ENCODE measurements at places on chromosomes 7 and 10.

- no peak for DNase-seq
Measured at GRCh38 chr10:49562893-49563292, 24.0 kb upstream of the ERCC6 start.

- DNase-seq: no peak
Measured at GRCh38 chr10:58268454-58268945, 462 bp upstream of the CISD1 start.

DNA sequence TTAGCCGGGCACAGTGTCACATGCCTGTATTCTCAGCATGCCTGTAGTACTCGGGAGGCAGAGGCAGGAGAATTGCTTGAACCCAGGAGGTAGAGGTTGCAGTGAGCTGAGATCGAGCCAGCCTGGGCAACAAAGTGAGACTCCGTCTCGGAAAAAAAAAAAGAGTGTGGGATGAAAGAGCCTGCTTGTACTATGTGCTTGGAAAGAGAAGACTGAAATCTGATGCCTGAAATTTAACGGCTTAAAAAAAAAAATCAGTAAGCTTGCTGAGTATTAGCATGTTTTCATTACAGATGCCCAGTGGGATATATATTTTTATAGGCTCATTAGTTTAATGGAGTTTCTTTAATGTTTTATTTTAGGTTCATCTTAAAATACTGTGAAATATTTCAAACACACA is 4.2 kb downstream of the NT5C2 start:
- no peak for DNase-seq

DNA sequence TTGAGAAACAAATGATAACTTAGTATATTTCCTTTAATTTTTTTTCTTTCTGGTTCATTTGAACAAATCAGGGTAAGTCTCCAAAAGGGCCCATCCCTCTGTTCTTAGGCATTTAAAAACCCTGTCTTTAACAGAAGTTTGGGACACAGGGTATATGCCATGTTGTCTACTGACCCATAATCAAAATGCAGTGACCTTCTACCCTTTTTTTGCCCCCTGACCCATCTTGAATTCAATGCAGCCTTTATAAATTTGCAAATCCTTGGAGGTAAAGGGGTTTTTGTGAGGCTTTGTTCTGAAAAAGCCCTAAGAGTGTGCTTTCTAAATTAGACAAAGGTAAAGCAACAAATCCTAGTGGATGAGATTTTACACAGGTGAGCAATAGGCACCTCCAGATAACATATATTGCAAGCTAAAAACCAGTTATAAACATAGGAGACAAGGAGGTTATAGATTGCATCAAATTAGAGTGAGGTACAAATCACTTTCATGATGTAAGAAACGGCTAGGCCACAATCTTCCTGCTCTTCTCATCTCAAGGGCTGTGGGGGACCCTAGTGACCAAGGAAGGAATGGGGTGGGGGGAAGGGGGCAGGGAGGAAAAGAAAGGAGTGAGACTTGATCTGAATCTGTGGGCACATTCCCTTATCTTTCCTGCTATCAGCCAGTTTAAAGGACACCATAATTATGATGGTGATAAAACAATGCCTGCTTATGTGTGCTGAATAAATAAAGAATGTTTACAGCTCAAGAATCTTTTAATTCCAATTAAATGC is 2.7 kb downstream of the SKIDA1 start:
- DNase-seq: no peak

GRCh38 chr10:49518566-49518965 is 20.4 kb downstream of the ERCC6 start:
- no peak for DNase-seq

DNA sequence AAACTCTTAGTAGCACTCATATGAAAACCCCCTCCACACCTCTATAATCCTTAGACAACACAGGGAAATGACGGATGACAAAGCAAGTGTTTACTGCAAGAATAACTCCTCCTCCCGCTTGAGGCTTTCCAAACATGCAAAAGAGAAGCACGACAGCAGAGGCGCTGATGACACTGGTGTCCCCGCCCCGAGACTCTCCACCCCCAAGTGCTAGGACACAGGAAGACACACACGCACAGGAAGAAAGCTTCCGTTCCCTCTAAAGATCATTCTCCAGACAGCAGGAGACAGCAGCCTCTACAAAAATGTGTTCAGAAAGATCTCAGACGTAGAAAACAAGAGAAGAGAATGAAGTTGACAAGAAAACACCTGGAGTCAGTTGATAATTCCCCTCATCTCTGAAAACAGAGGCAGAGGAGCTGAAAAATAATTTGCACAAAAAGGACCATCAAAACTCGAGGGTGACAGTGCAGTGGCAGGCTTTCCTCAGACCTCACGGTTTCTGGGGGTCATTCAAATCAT is 90.2 kb downstream of the DLG5 start:
- no peak for DNase-seq

- no peak for DNase-seq
Measured at GRCh38 chr7:149304006-149304405, 42.0 kb downstream of the ZNF783 start.

DNA sequence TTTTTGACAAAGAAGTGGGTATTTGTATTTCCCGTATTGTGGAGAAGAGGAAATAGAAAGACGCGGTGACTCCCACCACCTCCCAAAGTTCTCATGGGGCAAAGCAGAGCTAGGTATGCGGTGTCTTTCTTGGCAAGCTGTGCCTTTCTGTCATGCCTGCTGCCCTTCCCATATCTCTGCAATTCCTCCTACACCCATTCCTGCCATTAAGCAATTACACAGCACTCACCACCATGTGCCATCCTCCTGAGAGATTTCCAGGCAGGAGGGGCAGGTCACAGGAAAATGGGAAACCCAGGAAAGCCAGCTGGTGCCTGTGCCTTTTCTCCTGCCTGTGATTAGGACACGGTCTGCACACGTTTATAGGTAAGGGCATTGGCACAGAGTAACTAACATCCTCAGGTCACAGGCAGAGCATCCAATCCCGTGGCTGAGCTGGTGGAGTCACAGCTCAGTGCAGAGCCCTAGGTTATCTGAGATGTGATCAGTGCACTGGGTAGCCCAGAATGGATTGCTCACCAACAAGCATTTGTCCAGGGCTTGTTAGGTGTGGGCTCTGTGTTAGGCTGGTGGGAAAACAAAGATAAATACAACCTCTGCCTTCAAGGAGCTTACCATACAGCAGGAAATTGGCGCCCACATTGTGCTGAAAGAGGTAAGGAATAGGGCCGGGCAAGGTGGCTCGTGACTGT is 9.4 kb upstream of the CRTAC1 start:
- DNase-seq: no peak

DNA sequence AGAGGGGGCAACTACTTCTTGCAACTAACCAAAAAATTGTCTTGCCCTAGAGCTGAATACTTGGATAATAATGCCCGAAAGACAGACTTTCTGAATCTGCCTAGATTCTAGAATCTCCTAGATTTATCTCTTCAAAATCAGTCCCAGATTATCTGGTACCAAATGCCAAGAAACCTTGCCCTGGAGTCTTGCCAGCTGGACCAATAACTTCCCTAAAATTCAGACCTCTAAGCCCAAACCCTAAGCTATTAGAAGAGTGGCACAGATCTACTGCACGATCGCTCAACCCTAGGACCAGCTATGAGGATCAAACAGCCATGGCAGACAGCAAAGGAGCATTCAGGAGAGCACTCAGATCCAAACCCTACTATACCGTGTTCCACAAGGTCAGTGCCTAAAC is 45.0 kb downstream of the ARMH3 start:
- no peak for DNase-seq

DNA sequence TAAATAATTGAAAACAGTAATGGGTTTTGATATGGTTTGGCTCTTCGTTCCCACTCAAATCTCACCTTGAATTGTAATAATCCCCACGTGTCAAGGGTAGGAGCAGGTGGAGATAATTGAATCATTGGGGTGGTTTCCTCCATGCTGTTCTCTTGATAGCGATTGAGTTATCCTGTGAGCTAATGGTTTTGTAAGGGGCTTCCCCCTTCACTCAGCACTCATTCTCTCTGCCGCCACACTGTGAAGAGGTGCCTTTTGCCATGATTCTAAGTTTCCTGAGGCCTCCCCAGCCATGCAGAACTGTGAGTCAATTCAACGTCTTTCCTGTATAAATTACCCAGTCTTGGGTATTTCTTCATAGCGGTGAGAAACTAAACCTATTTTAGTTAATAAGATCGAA is 551.7 kb upstream of the POT1 start:
- no peak for DNase-seq

GRCh38 chr7:77808517-77808916 is 9.9 kb downstream of the PHTF2 start:
- DNase-seq: no peak

- DNase-seq: no peak
Measured at GRCh38 chr10:97676770-97677581, 10.1 kb downstream of the AVPI1 start.

DNA sequence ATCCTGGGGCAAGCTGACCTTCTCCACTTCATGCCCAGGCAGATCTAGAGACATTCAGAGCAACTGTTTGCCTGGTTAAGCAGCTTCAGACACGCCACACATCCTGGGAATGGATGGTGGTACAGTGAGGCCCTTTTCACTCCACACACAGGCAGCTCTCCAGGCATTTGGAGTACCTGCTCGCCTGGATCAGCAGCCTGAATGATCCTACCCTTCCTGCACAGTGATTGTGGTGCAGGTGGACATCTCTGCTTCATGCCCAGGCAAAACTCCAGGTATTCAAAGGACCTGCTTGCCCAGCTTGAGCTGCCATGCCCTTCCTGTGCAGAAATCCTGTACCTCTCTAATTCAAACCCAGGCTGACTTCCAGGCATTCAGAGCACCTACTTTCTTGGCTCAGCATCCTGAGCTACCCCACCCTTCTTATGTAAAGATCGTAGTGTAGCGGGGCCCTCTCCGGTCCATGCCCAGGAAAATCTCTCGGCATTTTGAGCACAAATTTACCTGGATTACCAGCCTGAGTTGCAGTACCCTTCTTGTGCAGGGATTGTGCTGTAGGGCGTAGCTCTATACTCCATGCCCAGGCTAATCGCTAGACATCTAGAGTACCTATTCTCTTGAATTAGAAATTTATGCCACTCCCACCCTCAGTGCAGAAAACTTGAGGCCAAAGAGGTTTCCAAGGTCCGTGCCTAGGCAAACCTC is 972.8 kb downstream of the ANKRD7 start:
- DNase-seq: no peak

GRCh38 chr7:102097601-102098161 is 189.0 kb upstream of the SH2B2 start:
- no peak for DNase-seq

DNA sequence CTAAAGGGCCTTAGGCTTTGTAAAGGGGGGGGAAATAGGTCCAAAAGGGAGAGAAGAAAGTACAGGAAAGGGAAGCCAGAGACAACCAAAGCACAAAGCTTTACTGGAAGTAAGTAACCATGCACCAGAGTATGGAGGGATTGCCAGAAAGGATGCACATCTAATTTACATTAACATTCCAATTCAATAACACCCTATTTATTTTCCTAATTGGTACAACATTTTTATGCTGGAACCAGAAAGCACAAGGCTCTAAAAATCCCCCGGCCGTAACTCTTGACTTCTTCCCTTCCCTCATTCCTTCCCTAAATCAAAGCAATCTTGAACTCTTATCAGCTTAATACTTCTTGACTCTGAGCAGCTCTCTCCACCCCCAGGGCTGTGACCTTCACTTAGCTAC is 400.0 kb upstream of the CELF2 start:
- DNase-seq: no peak

GRCh38 chr7:135976312-135977006 is 700 bp downstream of the MTPN start:
- DNase-seq: no peak

- DNase-seq: no peak
Measured at GRCh38 chr7:23115991-23116390, 10.4 kb downstream of the KLHL7 start.

All from cortex of kidney (tissue), 1 donor.